ENCODE measurements at places on chromosomes 4 and X.

DNA sequence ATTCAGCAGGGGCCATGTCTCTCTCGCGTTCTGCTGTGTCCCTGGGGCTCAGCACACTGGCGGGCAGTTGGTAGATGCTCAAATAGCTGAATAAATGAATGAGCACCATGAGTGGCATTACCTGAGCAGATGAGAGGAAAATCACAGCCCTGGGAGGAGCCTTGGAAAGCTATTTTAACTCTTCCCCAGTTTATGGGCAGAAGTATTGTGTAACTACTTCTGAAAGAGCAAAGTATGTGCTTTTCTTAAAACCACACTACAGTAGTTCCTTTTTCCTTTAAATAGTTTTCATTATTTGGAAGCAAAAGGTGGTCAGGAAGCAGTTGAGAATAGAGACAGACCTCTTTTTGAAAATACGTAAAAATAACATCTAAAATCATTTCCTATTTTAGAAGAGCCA, 3.0 kb upstream of the PLAC1 start:
- DNase-seq: no peak

DNA sequence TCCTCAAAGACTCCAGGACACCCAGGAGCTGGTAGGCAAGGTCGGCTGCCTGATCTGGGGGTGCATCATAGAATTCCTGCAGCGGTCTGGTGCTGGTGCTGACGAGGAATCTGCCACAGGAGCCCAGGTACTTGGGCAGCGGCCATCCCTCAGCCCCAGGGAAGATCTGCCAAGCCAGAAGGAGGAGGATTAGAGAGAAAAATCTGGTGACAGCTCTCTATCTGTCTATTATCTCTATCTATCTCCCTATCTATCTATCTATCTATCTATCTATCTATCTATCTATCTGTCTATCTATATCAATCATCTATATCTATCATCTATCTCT, 46.7 kb downstream of the DIPK2B start:
- DNase-seq: no peak

DNA sequence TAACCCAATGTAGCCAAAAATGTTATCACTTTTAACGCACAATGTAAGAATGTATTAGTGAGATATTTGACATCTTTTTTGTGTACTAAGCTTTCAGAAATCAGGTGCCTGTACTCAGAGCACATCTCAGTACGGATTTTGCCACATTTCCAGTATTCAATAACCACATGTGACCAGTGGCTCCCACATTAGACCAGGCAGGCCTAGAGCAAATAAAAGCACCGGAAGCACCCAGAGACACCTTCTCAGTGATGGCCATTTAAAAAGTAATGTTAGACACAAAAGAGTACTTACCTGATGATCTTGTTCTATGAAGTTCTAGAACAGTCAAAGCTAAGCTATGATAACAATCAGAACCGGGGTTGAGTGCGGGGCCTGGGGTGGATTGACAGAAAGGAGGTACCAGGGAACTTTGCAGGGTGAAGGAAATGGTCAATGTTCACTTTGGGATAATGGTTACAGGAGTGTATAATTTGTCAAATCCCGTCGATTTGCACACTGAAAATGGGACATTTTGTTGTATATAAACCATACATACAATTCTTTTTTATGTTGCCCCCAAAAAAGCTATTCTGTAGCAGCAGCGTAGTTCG, 1.2 kb downstream of the CTPS2 start:
- no peak for DNase-seq

- no peak for DNase-seq
Measured at GRCh38 chrX:69024161-69024736, 141.0 kb downstream of the PJA1 start.

DNA sequence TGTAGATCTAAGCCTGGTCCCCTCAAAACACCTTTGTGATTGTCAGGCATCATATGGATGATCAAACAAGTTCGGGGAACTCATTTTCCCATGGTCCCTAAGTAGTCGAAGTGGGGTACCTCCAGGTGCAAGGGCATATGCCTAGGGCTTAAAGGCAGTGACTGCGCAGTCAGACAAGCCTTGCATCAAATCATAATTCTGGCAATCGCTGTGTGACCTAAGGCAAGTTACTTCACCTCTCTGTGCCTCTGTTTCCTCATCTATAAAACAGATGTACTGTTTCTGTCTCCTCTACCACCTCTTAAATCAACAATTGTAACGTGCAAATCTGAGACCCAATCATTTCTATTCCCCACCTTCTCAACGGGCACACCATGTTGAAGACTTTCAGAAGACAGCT, 1.8 kb downstream of the CD99L2 start:
- no peak for DNase-seq

All from iPS DF 19.7 (cell line).